ENCODE measurements at places on chromosomes 11 and 22. TPM values are rescaled to one million over a fixed set of nuclear protein-coding genes. Genes with fewer than 3 reads are reported as not detected.

GRCh38 chr11:128663824-128664223 lies 30.0 kb upstream of the FLI1 start:
- DNase-seq: no peak

DNA sequence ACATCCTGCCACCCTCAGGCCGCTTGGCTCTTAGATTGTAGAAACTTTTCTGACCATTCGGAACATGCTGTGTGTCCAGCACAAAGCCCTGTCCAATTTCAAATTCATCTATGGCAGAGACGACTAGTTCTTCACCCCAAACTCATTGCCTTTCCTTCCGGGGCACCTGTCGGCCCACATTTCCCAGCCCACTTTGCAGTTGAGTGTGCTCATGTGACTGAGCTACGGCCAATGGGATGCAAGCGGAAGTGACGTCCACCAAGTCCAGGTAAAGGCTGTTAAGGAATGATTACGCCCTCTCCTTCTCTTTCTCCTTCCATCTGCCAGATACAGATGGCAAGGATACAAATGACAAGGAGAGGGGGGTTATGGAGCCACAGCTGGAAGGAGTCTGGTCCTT lies 32.5 kb downstream of the SYT13 start:
- DNase-seq: no peak

The GDPD4 gene
- total RNA-seq: not detected

- DNase-seq: no peak
Observed at GRCh38 chr11:117183724-117184349, 5.3 kb downstream of the SIDT2 start.

The HEPN1 gene
- not detected for total RNA-seq

The CDKN1C gene
- total RNA-seq: 5.3 TPM

DNA sequence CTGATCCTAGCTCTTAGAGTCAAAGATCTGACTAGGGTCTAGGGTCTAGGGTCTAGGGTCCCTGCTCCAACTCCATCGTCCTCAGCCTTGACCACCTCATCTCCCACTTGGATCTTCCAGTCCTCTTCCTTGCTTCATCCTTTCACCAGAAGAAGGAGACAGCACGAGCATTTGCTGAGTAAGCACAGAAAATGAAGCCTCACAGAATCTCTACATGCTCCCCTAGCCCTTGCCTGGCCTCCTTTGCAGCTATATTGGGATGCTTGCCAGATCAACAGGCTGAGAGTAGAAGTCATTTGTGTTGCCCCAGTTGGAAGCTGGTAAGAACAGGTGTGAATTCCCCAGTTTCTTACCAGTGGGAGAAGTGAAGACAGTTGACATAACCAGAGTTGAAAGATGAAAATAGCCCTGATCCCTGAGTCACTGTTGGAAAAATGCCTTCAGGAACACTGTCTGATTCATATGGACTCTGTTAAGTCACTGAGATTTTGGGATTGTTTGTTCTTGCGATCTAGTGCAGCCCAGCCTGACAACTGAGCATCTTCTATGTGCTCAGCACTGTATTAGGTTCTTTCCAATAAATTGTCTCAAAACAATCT lies 552.5 kb downstream of the INSC start:
- DNase-seq: no peak

GRCh38 chr11:74471668-74472429 lies 4.5 kb upstream of the KCNE3 start:
- no peak for DNase-seq

DNA sequence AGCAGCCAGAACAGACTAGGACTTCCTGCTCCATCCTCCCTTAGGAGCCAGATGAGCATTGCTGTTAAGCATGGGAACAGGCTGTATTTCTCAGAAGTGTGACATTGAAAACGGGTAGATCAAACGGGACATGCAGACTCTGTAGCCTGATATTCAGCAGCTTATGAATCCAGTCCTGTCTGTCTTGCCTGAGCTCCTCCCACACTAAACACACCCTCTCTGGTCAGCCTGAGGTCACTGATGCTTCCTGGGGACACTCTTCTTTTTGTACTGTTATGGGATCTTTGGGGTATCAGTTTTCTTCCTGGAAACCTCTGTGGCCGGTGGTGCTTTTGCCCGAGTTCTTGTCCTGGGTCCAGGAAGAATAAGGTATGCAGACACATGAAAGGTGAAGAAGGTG lies 35.8 kb downstream of the C11orf91 start:
- DNase-seq: no peak

All from T-cell (primary cell).